ENCODE measurements at places on chromosomes 7 and 10.

- peak; percentile 17 for DNase-seq
Observed at GRCh38 chr10:86100581-86101061, 266.0 kb downstream of the GRID1 start.

GRCh38 chr10:23376229-23376655 is 31.6 kb upstream of the C10orf67 start:
- DNase-seq: no peak

- no peak for DNase-seq
Observed at GRCh38 chr10:6894405-6894804, 314.3 kb upstream of the PRKCQ start.

- DNase-seq: no peak
Observed at GRCh38 chr7:22216309-22216708, 140.6 kb downstream of the RAPGEF5 start.

DNA sequence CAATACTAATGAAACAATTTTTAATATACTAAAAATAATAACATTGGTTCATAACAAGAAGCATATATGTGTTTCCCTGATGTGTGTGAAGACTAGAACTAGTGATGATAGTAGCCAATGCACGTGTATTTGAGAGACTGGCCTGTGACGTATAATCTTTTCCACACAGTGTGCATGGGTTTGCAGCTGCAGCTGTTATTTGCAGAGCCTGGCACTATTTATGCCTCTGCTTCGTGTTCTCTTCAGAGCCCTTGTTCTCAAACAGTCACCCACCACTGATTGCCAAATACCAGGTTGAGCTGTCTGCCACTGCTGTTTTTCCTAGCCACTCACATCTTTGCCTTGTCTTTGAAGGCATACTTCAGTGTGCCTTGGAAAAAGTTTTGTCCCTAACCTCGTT is 531.7 kb downstream of the ETV1 start:
- DNase-seq: no peak

DNA sequence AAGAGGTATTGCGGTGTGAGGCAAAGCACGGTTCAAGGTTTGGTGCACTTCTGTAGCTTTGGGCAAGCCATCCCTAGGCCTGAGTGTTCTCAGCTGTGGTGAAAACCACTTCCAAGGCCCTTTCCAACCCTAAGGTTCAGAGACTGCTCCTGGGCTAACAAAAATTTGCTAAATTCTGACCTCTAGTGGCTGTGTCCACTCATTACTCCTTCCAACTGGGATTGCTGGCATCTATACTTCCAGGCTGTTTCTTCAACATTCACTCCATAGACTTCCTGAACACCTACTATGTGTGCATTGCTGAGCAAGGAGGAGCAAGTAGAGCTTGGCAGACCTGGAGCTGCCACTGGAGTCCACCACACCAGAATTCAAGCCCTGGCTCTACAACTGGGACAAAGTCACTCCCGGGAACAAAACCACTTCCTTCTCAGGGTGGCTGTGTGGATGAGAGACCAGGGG is 29.3 kb upstream of the SH3PXD2A start:
- DNase-seq: peak; percentile 33

GRCh38 chr7:130721486-130722277 is 12.3 kb downstream of the KLF14 start:
- DNase-seq: peak; percentile 61

GRCh38 chr7:46139079-46139478 is 218.0 kb upstream of the IGFBP3 start:
- DNase-seq: no peak

DNA sequence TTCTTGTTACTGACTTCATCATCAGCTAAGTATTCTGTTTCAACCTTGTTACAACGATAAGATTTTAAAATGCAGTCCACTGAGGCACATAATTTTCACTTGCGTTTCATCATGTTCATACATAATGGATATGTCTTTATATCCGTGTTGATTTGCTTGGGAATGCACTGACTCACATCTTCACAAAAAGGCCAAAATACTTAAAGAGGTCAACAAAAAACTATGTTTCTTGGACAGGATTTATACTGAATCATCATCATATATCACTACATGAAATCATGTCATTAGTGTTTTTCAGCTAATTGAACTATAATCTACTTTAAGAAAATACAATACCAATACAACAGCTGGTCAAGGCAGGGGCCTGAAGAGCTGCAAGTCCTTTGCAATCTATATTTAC is 324.5 kb upstream of the KLF6 start:
- DNase-seq: no peak

DNA sequence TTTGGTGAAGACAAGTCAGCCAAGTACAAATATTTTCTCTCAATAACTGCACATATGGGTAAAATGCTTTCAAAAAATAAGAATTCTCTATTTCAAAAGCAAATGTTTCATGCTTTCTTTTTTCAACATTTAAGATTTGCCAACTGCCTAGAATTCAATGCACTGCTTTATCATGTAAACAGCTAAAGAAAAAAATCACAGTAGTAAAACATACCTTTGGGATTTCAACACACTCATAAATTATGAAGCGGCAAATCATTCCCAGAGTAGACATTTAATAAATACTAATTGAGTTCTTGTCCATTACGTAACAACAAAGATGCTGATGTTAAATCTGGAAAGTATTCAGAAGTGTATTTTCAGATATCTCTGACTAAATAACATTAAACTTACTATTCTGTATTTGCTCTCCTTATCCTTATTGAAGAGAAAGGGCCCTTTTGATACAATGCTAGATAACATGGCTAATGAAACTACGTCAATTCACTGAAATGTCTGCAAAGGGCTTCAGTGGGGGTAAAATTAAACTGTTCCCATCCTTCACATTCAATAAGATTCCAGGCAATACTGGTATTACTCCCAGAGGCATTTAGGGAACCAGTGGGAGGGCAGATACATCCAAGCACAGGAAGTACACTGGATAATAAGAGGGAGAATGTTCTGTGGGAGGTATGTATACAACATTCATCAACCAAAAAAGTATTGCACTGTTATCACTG is 13.9 kb downstream of the NAPEPLD start:
- DNase-seq: no peak

- DNase-seq: no peak
Observed at GRCh38 chr10:124366825-124367224, 51.9 kb downstream of the OAT start.

- DNase-seq: no peak
Observed at GRCh38 chr7:120862987-120863590, 5.1 kb upstream of the TSPAN12 start.

DNA sequence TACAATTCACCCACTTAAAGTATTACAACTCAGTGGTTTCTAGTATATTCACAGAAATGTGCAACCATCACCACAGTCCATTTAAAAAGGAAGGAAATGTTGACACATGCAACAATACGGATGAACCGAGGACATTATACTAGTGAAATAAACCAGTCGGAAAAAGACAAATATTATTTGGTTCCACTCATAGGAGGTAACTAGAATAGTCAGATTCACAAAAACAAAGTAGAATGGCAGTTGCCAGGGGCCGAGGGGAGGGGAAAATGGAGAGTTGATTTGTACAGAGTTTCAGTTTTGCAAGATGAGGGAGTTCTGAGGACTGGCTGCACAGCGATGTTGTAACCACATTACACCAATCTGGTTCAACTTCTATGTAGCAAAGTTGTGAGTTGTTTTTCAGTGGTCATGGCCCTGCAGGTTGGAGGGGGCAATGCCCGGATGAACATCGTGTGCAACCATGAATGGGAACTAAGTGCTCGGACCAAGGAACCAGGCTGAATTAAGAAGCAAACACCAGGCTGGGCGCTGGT is 17.6 kb upstream of the TNPO3 start:
- no peak for DNase-seq

DNA sequence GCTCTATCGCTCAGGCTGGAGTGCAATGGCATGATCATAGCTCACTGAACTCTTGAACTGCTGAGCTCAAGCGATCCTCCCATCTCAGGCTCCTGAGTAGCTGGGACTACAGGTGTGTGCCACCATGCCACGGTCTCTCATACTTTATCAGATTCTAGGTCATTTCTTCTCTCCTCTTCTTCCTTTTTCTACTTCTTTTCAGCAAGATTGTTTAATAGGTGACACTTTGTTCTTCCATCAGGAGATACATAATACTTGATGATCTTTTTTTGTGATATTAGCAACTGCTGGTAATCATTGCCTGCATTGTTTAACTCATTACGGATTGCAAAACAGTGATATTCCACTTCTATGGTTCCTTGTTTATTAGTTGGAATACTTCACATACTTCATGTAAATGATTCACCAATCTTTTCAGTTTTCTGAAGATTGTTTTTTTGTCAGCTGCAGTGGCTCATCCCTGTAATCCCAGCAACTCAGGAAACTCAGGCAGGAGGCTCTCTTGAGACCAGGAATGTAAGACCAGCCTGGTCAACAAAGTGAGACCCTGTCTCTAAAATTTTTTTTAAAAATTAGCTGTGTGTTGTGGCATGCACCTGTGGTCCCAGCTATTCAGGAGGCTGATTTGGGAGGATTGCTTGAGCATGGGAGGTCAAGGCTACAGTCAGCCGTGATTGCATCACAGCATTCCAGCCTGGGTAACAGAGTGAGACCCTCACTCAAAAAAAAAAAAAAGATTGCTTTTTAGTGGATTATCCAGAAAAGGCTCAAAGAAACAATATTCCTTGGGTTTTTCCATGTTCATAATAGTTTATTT is 36.2 kb upstream of the CHST3 start:
- DNase-seq: no peak

DNA sequence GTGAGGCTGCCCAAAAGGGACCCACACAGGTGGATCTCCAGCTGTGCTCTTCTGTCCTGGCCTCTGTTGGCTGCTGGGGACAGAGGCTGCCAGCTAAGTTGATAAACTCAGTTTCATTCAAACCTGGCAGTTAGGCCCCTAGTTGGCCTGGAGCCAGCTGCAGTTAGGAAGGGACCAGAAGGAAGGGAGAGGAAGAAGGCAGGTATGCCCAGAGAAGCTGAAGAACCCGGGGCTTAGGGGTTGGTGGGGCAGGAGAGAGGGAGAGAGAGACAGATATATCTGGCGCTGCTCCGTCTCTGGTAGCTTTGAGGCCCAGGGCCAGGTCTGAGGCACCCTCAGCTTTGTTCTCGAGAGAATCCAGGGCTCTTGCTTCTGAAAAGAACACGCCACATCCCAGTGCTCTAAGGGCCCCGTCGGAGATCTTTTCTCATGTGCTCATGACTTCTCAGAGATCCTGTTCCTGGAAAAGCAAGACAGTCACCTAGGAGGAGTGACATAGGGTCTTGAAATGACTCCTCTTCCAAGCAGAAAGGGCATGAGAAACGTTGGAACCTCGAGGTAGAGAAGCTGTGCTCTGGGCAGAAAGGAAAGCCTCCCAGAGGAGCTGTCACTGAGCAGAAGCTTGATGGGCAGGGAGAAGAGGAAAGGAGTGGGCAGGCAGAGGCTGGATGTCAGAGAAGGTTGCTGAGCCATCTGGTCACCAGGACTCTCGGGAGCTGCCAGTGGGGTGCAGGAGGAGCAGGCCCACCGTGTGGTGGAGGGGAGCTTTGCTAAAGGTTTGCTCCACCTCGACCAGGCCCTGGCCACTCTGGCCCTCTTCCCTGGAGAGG is 153.6 kb downstream of the ARHGAP21 start:
- no peak for DNase-seq

- peak; percentile 76 for DNase-seq
Observed at GRCh38 chr7:67625257-67625737, 628.7 kb downstream of the TYW1 start.

DNA sequence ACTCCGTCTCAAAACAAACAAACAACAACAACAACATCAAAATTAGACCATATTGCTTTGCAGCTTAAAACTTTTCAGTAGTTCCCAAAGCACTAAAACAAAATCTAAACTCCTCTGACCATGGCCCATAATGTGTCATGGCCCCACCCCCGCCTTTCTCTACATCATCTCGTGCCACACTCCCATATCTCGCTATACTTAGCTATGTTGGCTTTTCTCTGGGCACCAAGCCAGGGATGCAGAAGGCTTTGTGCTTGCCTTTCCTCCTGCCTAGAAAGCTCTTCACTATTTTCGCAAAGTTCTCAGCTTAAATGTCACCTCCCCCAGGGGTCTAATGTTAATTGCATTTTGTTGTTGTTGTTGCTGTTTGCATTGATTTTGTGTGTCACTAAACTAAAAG is 15.1 kb upstream of the SLC16A12 start:
- peak; percentile 5 for DNase-seq

GRCh38 chr10:71984126-71984808 is 20.1 kb downstream of the CHST3 start:
- DNase-seq: no peak

DNA sequence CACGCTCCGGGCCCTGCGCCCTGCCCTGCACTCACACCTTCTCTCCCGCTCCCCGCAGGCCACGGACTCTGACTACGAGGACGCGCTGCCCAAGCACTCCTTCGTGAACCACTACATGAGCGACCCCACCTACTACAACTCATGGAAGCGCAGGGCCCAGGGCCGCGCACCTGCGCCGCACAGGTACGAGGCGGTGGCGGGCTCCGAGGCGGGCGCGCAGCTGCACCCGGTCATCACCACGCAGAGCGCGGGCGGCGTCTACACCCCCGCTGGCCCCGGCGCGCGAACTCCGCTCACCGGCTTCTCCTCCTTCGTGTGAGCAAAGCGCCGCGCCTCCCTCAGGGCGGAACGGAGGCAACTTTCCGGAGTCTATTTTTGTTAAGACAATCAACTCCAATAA is 417.0 kb upstream of the FOXK1 start:
- DNase-seq: no peak

DNA sequence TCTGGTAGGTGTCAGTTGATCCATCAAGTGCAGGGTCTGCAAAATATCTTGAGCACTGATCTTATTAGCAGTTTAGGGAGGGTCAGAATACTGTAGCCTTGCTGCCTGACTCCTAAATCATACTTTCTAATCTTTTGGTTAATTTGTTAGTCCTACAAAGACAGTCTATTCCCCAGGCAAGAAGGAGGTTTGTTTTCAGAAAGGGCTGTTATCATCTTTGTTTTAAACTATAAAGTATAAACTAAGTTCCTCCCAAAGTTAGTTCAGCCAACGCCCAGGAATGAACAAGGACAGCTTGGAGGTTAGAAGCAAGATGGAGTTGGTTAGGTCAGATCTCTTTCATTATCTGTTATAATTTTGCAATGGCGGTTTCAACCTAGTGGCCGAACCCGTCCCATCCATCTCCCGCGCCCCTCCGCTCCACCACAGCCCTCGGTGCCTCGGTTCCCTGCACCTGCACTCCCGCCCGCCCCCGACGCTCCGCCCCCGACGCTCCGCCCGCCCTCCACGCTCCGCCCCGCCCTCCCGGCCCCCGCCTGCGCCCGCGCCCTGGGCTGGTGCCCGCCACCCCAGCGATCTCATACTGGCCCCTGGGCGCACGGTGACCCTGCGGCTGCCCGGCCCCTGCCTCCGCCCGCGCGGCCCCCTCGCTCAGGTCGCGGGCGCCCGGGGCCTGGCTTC is at the start of gene ADCK2:
Gene ADCK2 (plus strand): TSS at position 564 of the 681 bp plus-strand sequence. CDS start 386 bp downstream, outside the sequence.
- DNase-seq: peak; percentile 43

GRCh38 chr7:66265566-66265965 is 60.4 kb downstream of the TPST1 start:
- peak; percentile 33 for DNase-seq

- DNase-seq: no peak
Observed at GRCh38 chr10:25744574-25744973, 189.5 kb upstream of the MYO3A start.

- DNase-seq: no peak
Observed at GRCh38 chr10:125773687-125774543, 1.7 kb downstream of the MMP21 start.

Data from NCI-H1105 treated with DMSO at 0.1 percent for 48 hours (cell line).